ENCODE measurements at places on chromosomes 16 and 17.

- DNase-seq, result no peak
Measured at GRCh38 chr17:77318021-77318420, 177.3 kb downstream of the SEC14L1 start.

GRCh38 chr16:31451681-31452351, 7.5 kb upstream of the ARMC5 start:
- DNase-seq, result peak; percentile 88

DNA sequence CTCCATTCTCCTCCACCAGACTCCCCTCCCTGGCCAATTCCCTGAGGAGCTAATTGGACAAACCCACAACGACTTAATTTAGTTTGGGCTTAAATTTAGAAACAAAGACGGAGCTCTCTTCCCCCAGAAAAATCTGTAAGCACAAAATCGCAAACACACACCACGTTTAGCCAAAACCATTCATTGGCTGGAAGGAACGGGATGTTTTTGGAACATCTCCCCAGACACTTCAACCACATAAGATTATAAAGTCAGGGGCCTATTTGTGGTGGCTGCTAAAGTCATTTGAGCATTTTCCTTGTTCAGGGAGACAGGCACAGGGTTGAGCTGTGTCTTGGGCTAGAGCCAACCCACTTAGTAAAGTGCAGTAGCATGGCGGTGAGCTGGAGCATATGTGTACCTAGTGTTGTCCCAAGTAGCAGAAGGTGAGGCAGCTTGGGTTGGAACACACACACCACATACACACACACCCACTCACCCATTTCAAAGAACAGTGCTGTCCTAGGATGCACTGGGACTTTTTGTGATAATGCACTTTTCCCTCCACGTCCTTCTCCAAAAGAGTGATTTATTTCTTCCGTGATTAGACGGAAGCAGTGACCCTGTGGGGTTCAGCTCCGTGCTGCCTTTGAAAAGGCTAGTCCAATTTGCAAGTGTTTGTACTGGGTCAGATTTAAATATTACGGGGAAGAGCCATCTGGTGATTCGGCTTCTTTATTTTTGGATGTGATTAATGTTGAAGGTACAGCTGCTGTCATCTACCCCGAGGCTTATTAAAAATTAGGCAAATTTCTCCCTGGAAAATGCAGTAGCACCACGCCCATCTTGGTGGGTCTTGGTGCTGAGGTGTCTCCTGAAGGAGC, 32.2 kb downstream of the ELAC2 start:
- DNase-seq, result no peak

- peak; percentile 76 for DNase-seq
Measured at GRCh38 chr17:75872434-75873351, 5.7 kb downstream of the TRIM47 start.

DNA sequence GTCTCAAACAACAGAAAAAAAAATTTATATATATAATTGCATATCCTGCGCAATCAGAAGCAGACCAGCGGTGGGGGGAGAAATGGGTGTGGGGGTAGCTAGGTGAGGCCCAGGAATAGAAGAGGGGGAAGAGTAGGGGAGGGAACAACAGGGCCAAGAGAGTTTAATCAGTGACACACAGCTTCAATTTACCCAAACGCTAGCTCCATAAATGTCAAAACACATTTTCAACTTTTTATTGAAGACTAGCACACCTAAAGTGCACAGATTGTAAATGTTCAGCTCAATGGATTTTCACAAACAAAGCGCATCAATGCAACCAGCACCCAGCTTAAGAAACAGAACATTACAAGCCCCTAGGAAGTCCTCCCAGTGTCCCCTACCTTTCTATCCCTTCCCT, 24.8 kb upstream of the NAGS start:
- no peak for DNase-seq

GRCh38 chr16:82530883-82531282, 95.9 kb upstream of the CDH13 start:
- DNase-seq, result no peak

DNA sequence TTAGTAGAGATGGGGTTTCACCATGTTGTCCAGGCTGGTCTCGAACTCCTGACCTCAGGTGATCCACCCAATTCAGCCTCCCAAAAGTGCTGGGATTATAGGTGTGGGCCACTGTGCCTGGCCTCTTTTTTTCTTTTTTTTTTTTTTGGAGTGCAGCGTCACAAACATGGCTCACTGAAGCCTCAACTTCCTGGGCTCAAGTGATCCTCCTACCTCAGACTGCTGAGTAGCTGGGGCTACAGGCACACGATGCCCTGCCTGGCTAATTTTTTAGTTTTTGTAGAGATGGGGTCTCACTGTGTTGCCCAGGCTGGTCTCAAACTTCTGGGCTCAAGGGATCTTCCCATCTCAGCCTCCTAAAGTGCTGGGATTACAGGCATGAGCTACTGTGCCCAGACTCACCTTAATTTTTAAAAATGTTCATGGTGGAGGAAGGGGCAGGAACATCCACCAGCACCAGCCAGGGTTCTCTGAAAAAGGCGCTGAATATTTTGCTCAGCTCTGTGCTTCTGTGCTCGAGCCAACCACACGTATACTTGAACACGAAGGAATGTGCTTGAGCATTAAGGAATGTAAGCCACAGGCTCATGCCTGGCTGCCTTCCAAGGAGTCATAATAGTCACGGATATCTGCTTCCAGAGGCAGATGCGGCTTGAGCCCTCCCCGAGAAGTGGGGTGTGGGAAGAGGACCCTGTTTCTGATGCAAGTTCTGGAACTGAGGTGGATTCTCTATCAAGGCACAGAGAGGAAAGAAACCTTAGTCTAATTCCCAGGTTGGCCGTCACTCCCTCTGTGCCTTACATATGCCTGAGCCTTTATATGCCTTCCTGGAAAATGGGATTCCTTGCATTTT, 65.5 kb upstream of the CREBBP start:
- DNase-seq, result peak; percentile 41

All from endodermal cell (in vitro differentiated cells).